ENCODE measurements at places on chromosomes 12 and 14. TPM values are rescaled to one million over a fixed set of nuclear protein-coding genes. Genes with fewer than 3 reads are reported as not detected.

Gene PRR13
- 282 TPM for total RNA-seq

Gene HOTAIR
- total RNA-seq = 0.23 TPM

Gene GNG2
- total RNA-seq = 3.6 TPM

Gene ADIPOR2
- 55.2 TPM for total RNA-seq

Gene GUCY2C
- total RNA-seq = not detected

Gene CLEC4A
- total RNA-seq = not detected

Gene PPP1R36
- total RNA-seq = not detected

Gene HOXC11
- total RNA-seq = 0.55 TPM

Gene TUBA1C
- total RNA-seq = 1,674 TPM

Gene ZNF268
- total RNA-seq = 12.7 TPM

Gene SIX6
- total RNA-seq = not detected

Gene USP44
- 0.34 TPM for total RNA-seq

Gene TAS2R42
- not detected for total RNA-seq

Gene C12orf57
- total RNA-seq = 303 TPM

Gene FRMD6
- total RNA-seq = 35.7 TPM

Gene GLI1
- 7.3 TPM for total RNA-seq

Gene CCDC196
- not detected for total RNA-seq

Gene TMEM119
- not detected for total RNA-seq

Gene TAS2R20
- 0.30 TPM for total RNA-seq

Gene SLC25A21
- total RNA-seq = 2.3 TPM

Gene KRT74
- not detected for total RNA-seq

Gene B4GALNT1
- 51.6 TPM for total RNA-seq

Gene KCNMB4
- total RNA-seq = 0.20 TPM

Gene GALNT4
- total RNA-seq = 4.8 TPM

Gene MDGA2
- total RNA-seq = not detected

Gene KRT77
- not detected for total RNA-seq

Gene GPR65
- not detected for total RNA-seq

Gene BHLHE41
- total RNA-seq = 1.2 TPM

Gene TEX22
- total RNA-seq = 0.23 TPM

Gene SLC7A8
- total RNA-seq = 0.73 TPM

Gene OR6C2
- total RNA-seq = not detected

Gene LMO3
- not detected for total RNA-seq

Gene PTPN6
- total RNA-seq = 12.8 TPM

Gene SERPINA5
- total RNA-seq = not detected

Gene LRRC43
- total RNA-seq = not detected

Gene KLHL28
- total RNA-seq = 5.9 TPM

Gene LGALS3
- 167 TPM for total RNA-seq

Gene ASCL1
- not detected for total RNA-seq

Gene HRK
- total RNA-seq = 0.86 TPM

Gene PDZRN4
- not detected for total RNA-seq

Gene HOXC6
- 3.5 TPM for total RNA-seq

Gene COCH
- 21.0 TPM for total RNA-seq
